ENCODE measurements at places on chromosomes 11 and 22. TPM values are rescaled to one million over a fixed set of nuclear protein-coding genes. Genes with fewer than 3 reads are reported as not detected.

The CST6 gene
- total RNA-seq = 2.9 TPM

The C11orf86 gene
- total RNA-seq = not detected

The ARHGAP32 gene
- 33.6 TPM for total RNA-seq

The APOL5 gene
- total RNA-seq = not detected

Measured in osteoblast (primary cell).